H1 (cell line): ENCODE measurements at places on chromosomes 7 and 10.

- no peak for DNase-seq
These were observed 8.9 kb downstream of the DKK1 start for GRCh38 chr10:52322936-52323335.

- DNase-seq, result no peak
These were observed 5.0 kb upstream of the AQP1 start for GRCh38 chr7:30906515-30907240.

GRCh38 chr10:17062009-17062408 is 67.6 kb downstream of the CUBN start:
- no peak for DNase-seq

GRCh38 chr7:149718730-149719049 is 54.7 kb downstream of the ZNF467 start:
- no peak for DNase-seq

DNA sequence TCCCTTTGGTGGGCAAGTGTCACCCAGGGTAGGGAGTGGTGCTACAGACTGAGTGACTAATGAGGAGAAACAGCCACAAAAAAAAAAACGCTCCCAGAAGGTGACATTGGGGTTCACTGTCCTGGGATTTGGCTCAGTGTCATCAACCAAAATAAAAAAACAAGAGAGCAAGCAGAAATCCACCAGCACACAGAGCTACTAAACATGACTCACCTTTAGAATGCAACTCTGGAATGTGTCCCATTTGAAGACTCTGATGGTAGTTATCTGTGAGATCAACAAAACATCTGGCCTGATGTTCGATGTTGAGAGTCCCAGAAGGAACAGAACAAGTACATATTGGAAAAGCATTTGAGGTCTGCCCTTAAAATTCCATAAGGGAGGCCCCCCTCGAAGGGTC is 200.3 kb upstream of the LYZL2 start:
- DNase-seq, result no peak

DNA sequence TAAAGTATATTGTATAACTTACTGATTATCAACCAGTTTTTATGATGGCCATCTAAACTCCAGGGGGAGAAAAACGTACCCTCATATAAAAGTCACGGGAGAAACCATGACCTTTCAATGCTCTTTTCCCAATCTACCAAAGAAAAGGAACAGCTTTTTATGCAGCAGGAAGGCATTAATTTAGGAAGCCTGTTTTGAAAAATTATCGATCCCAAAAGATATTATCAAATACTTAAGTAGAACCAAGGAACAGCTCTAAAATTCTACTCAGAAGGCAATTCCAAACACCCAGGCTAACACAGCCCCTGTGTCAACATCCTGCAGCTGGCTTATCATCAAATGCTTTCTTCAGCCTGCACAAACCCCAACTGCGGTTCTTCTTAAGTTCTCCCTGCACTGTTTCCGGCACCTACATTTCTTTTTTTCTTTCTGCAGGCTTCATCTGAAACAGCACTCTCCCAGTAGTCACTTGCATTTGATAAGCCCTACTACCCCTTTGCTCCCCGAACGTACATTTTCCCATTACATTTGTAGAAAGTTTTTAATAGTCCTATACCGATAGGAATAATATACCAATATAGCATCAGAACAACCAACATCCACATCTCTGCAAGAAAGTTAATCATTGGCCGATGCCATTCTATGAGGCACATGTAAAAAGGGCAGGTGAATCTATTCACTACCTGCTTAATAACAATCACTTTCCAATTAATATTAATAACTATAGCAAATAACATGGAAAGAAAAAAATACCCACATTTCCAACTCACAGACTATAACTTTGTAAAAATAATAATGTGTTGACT is 47.9 kb downstream of the PIP4K2A start:
- DNase-seq, result no peak

DNA sequence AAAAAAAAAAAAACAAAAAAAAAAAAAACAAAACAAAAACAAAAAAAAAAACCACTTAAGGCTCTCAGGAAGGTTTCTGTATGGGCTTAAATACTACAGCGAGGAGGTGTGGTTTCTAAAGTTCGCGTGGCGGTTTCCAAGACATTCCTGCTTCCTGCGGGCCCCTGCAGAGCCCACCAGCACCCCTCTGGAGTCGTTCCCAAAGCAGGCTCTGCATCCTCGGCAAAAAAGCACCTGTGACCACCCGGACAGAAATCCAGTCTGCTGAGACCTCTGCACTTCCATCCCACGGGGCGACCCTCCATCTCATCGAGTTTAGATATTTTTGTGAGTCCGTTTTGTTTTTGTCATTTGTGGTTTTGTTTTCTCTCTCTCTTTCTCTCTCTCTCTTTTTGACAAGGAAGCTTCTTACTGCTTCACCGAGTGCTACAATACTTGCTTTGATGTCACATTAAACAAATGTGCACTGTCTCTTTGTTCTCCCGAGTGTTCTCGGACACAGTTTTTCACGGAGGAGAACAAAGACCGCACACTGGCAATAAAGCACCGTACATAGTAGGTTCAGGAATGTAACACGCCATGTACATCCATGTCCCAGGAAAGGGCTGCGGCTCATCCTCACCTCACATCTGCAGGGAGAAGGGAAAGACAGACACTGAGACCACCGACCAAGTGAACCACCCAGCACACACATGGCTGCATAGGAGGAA is 21.5 kb downstream of the PDGFA start:
- DNase-seq, result no peak

DNA sequence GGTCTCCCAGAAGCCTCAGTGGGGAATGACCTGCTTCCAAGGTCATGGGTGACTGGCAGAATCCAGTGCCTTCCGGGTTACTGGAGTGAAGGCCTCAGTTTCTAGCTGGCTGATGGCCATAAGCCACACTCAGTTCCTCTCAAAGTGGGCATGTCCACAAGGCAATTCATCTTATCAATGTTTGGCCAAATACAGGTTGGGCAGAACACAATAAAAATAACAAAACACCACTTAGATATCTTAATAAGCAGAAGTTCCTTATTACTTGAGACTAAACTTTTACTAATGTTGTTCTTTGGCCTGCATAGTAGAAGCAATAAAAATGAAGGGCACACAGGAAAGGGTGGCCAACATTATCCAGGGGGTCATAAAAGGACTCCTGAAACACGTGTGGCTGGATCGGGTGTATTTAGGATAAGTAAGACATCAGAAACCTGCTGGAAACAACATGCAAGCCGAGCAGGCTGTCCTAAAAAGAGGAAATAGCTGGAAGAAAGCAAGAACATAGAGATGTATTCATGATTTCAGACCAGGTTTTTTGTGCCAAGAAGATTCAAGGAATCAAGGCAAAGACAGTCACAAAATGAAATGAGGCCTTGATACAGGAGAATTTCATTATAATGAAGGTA is 19.6 kb upstream of the AKR1C2 start:
- DNase-seq, result no peak

DNA sequence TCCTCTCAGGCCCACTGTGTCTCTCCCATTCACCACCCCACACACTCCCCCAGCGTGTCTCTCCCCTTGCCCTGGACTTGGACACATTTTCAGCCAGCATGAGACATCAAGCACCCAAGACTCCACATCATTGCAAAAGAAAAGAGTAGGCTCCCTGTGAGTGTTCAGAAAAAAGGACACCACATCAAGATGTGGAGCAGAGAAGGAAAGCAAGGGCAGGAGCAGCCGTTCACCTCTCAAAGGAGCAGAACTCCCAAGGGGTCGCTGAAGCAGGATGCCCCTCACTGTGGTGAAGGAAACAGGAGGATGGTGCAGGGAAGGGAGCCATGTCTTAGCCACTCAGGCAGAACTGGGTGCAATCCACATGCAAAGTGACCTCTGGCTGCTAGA is 89.9 kb upstream of the MACROH2A2 start:
- no peak for DNase-seq

DNA sequence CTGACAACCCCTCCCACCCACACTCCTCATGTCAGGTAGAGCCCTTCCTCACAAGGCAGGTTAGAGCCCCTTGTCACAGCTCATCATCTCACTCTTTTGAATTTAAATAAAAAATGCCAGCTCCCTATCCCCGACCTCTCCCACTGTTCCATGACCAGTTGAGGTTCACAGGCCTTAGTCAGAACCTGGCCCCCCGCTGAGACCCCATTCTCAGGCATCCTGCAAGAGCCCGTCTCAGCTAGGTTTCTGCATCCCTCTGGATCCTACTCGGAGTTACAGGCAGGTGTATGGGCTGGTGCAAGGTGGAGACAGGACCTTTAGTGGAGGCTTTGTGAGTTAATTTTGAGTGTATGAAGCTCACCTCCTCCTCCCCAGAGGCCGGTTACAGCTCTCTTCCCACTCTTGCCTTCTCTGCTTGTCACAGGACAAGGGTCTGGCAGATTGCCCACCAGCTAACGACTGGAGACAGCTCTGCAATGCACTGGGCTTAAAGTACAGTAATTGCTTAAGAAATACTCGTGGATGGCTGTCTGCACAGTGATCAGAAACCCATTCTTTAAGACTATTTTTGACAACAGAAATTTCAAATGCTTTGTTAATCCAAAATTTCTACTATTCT is 394.9 kb upstream of the DPP6 start:
- peak; percentile 54 for DNase-seq

GRCh38 chr10:69740126-69740525 is 61.6 kb upstream of the COL13A1 start:
- no peak for DNase-seq

- DNase-seq, result no peak
These were observed 110.8 kb upstream of the PPP2R2D start for GRCh38 chr10:131790021-131790420.

GRCh38 chr10:3445648-3446047 is 273.1 kb upstream of the PITRM1 start:
- no peak for DNase-seq

- DNase-seq, result no peak
These were observed 173.9 kb downstream of the NEURL1 start for GRCh38 chr10:103667356-103667755.

GRCh38 chr10:24254180-24254579 is 45.2 kb downstream of the KIAA1217 start:
- no peak for DNase-seq

DNA sequence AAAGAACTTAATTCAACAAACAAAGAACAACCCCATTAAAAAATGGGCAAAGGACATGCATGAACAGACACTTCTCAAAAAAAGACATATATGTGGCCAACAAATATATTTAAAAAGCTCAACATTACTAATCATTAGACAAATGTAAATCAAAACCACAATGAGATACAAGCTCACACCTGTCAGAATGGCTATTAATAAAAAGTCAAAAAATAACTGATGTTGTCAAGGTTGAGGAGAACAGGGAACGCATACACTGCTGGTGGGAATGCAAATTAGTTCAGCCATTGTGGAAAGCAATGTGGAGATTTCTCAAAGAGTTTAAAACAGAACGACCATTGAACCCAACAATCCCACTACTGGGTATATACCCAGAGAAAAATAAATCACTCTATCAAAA is 19.1 kb downstream of the ZFAND4 start:
- no peak for DNase-seq

DNA sequence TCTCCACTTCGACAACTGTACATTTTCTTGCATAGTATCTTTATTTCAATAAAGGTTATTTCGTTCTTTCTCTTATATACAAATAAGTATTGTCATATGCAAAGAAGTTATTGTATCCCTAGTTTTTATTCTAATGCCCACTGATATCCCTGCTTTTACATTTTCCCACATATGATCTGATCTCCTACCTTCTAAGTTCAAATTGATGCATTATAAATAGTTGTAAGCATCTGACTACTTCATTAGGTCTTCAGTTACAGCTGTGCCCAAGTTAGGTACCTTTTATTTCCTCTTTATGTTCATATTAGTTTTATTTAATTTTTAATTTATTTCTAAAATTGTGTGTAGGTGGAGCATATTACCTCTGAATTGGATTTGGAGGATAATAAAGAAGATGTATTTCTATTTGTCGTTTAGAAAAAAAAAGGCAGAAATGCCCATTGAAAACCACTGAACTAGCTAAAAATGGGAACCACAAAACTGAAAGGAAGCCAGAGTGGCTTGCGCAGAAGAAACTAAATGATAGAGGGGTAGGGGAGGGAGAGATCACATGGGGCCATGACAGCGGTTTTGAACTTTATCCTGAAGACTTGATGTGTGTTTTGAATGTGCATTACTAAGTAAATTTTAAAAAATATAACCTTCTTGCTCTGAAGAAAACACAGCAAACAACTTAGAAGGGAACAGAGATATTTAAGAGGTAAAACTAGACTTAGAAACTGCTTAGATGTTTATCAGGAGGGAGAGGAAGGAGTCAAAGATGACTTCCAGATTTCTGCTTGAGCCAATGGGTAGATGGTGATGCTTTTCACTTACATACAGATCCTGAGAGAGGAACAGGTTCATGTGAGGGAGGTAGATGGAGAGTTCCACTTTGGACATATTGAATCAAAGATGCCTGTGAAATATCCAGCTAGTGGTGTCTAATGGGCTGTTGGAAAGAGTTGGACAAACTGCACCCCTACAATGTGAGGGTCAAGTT is 9.3 kb upstream of the ZC3HAV1L start:
- no peak for DNase-seq

- DNase-seq, result peak; percentile 52
These were observed 109.6 kb upstream of the MTPN start for GRCh38 chr7:136086712-136087111.

DNA sequence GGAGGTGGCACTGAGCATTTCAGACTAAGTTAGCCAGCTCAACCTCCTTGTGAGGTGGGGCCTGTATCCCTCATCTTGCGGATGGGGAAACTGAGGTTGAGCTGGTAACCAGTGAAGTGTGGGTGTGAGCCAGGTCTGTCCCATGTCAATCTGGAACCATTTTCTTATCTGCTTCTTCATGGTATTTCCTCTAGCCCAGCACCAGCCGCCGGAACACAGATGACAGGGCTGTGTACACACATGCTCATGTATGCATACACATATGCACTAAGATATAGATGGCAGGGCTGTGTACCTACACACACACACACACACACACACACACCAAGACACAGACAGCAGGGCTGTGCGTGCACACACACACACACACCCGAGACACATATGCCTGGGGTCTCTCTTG is 18.5 kb downstream of the RAMP3 start:
- DNase-seq, result no peak

GRCh38 chr7:69457595-69458504 is 140.4 kb upstream of the AUTS2 start:
- peak; percentile 43 for DNase-seq

- peak; percentile 19 for DNase-seq
These were observed 295.4 kb downstream of the GRID1 start for GRCh38 chr10:86071145-86071544.

DNA sequence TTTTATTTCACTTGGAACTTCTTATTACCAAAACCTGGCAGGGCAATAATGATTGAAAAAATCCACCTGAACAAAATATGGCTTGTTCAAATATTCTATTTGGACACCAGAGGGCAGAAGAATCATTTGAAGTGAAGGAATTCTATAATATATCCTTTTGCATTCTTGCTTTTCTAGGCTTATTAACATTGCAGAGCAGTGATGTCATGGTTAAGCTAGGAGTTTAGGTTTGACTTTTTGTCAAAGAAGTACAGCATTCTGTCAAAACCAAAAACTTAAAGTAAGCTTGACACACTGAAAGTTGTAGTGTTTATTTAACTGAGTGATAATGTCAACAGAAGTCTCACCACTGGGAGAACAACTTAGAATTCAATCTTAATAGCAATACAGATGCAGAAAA is 156.0 kb downstream of the SEMA3D start:
- DNase-seq, result no peak

GRCh38 chr10:35792291-35792690 is 150.2 kb upstream of the FZD8 start:
- DNase-seq, result no peak
